ENCODE measurements at places on chromosomes 2 and 18.

- DNase-seq = no peak
These were observed 66.5 kb downstream of the SLC40A1 start for GRCh38 chr2:189514104-189514503.

- no peak for DNase-seq
These were observed 3.3 kb downstream of the HOXD3 start for GRCh38 chr2:176160251-176160985.

DNA sequence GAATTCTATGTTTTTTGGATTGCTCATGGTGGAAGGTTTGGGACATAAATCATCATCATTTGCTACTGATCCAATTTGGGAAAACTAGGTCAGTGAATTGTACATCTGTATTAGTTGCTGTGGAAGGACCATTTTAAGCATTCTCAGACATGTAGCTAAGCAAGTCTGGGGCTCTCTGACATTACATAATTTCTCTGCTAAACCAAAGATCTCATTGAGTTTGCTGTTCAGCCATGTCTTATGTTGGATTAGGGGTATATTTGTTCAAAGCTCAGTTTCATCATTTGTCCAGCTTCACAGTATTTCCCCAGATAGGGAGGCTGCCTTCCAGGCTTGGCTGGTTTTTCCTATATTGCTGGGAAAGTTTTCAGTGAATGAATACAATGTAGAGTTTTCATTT, 399.7 kb downstream of the MTX2 start:
- DNase-seq = no peak

DNA sequence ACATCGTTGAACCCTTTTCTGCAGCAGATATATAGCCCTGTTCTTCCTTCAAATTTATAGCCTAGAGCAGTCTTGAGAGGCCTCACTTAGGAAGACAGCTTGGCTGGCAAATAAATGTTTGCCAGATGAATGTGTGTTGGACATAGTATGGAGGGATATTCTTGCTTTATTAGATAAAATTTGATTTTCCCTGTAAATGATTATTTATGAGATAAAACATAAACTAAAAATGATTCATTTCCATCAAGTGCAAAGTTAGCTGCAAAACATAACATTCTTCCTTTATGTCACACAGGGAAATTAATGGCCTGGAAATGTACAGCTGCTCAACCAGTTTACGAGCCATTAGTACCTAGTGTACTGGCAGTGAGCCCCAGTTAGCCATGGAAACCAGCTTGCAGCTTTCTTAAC, 82.5 kb downstream of the LIMS1 start:
- DNase-seq = no peak

DNA sequence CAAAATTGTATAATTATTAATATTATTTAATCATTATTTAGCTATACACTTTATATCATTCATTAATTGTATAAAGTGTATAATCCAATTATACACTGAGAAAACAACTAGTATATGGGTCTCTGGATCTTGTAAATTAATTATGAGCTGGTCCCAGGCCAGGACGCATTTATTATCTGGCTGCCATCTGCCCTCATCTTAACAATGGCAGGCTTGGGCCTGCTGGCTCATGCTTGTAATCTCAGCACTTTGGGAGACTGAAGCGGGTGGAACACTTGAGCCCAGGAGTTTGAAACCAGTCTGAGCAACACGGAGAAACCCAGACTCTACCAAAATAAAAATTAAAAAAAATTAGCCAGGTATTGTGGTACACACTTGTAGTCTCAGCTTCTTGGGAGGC, 502.2 kb upstream of the NRXN1 start:
- no peak for DNase-seq

DNA sequence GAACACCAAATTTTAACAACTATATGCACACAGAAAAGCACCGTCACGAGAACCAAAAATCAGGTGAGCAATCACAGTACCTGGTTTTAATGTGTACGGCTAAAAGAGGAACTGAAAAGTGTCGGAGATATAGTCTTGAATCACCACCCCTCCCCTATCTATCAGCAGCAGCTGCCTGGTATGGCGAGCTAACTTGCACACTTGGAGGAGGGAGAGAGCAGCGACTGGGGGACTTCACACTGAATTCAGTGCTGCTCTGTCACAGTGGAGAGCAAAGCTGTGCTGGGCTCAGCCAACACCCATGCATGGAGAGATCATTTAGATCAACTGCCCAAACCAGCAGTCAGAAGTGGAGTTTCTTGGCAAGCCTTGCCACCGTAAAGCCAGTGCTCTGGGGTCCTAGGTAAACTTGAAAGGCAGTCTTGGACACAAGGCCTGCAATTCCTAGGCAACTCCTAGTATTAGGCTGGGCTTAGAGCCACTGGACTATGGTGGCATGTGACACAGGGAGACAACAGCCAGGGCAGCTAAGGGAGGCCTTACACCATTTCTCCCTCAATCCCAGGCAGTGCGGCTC, 89.2 kb upstream of the CD226 start:
- no peak for DNase-seq

GRCh38 chr2:137950238-137950637, 14.0 kb upstream of the HNMT start:
- no peak for DNase-seq

GRCh38 chr2:221752781-221753180, 180.7 kb upstream of the EPHA4 start:
- no peak for DNase-seq

- no peak for DNase-seq
These were observed 233.0 kb downstream of the ALK start for GRCh38 chr2:29688429-29688828.

- no peak for DNase-seq
These were observed 851 bp downstream of the EIF2AK3 start for GRCh38 chr2:88626171-88627054.

- DNase-seq = peak; percentile 44
These were observed 151.7 kb upstream of the ZNF521 start for GRCh38 chr18:25503567-25504081.

- DNase-seq = no peak
These were observed 35.3 kb upstream of the PDCL3 start for GRCh38 chr2:100527440-100528015.

GRCh38 chr2:211281430-211282073, 725.2 kb downstream of the CPS1 start:
- DNase-seq = no peak

- no peak for DNase-seq
These were observed 347.0 kb downstream of the CYRIA start for GRCh38 chr2:16318474-16319195.

GRCh38 chr2:184174493-184175104, 423.7 kb upstream of the ZNF804A start:
- no peak for DNase-seq

DNA sequence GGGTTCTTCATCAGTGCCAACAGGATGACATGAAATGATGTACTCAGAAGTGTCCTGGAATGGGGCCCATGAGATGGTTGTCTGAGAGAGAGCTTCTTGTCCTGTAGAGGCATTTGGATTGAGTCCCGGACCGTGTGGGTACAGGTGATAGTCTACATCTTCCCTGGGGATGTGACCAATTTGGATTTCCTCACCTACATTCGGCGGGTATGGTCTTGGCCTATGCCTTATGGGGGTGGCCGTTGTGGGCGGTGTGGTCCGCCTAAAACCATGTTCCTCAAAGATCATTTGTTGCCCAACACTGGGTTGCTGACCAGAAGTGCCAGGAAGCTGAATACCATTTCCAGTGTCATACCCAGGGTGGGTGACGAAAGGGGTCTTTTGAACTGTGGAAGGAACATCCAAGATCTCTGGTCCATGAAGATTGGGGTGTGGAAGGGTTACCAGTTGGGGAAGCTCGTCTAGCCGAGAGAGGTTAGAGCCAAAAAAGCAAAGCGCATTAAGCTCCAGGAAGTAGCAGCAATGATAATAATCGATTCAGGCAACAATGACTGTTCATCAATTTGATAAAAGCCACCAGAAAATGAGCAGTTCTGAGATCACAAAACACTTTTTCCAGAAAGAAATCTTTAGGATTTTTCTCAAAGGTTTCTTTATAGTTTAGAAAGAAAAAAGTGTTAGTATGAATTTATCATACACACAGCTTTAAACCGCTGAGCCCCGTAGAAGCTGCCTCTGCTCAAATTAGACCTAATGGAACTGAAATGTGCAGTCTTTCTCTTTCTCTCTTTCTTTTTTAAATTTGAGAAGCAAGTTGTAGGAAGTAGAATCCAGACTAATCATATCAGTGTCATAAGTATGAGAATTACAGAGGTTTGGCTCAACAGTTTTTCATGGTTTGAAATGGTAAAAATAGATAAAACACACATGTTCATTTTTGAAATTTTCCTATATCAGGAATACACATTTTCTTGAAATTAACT, 60.3 kb downstream of the ATIC start:
- DNase-seq = no peak

GRCh38 chr18:61591253-61591652, 258.0 kb downstream of the CDH20 start:
- no peak for DNase-seq

DNA sequence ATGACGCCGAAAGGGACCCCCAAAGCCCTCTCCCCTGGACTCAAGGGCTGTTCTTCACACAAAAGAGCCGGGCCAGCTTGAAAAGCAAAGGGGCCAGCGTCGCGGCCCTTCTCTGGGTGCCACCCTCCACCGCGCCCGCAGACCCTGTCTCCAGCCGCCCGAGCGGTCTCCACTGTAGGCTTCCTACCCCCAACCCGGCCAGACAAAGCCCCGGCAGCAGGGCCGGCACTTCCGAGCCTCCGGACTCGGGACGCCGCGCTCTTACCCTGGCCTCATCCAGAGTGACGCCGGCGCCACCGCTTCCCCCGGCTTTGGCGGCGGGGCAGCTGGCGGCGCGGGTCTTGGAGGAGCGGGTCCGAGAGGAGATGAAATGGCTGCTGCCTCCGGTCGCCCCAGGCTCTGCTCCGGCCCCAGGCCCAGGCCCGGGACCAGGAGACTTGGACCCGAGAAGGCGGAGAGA, 603 bp downstream of the ATAD2B start:
- no peak for DNase-seq

GRCh38 chr2:121558329-121558728, 27.6 kb downstream of the RNU4ATAC start:
- DNase-seq = no peak

- DNase-seq = no peak
These were observed 9.5 kb upstream of the DES start for GRCh38 chr2:219408631-219409030.

- DNase-seq = no peak
These were observed 268.5 kb upstream of the LRATD1 start for GRCh38 chr2:14363976-14364375.

DNA sequence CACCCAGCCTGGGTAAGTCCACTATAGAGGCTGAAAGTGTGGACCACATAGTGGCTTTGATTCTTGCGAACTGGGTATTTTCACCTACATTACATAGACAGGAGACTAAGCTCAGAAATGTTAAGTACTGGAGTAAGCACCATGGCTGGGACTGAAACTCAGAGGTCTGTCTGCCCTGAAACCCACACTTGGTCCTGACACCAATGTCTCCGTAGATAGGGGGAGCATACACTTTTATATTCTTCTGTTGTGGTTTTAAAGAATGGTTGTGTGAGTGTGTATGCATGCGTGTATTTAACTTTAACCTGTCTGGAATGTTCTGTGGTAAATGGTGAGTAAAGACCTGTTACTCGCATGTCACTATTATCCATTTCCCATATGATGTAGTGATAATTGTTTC, 10.3 kb upstream of the NPPC start:
- DNase-seq = no peak

DNA sequence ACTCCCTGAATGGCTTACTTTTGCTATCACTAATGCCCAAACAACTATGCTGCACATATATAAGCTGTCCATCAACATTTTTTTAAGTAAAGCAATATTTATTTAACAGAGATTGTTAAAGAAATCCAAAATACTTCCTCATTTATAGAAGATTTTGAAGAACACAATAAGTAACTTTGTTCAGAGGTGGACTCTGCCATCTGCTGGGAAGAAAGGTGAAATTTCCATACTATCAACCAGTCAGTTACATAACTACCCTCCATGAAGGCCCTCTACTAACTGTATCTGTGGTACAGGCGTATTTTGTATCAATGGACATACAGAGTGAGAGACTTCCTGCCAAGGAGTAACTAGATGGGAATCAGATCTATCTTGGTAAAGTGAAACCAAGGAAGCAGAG, 106.0 kb downstream of the DTNB start:
- DNase-seq = no peak

DNA sequence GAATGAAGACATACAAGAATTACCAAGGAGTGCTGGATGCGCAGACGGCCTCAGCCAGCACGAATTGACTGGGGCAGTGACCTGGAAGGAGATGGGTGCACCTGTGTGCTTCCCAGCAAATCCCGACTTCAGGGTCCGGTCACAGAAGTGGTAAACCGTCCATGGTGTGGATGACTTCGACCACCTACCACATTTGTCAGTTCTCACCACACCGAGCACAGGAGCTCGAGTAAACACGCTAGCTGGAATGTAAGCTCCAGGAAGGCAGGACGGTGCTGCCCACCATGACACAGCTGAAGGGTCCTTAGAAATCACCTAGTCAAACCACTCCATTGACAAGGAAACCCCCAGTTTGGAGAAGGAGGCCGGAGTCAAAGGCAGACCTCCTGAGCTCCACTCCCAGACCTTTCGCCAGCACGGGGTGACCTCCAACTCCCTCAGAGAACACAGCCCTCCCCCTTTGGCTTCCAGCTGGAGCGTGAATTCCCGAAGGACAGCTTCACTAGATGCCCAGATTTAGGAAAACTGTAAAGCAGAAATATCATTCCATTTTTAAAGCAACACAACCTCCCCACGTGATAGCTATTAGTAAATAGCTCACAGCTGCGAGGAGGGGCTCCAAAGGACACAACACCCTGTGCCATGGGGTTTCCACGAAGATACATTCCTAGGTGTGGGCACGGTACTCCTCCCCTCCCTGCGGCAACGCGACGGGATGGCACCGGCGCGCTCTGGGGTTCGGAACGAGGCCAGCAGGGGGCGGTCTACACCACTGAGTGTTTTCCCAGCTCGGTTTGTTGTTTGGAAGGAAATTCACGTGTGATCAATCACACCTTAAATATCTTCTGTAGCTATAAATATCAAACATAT, 34.1 kb upstream of the GNAL start:
- no peak for DNase-seq

DNA sequence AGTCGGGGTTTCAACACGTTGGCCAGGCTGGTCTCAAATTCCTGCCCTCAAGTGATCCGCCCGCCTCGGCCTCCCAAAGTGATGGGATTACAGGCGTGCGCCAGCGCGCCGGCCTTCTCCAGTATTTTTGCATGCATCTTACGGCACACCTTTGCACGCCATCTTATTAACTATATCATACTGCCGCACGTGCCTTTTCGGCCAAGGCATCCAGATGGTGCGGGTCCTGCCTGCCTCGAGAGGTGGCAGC, 765 bp upstream of the ING5 start:
- no peak for DNase-seq
